NCI-H446 treated with DMSO at 0.1 percent for 48 hours (cell line): ENCODE measurements at places on chromosomes 12 and 14.

DNA sequence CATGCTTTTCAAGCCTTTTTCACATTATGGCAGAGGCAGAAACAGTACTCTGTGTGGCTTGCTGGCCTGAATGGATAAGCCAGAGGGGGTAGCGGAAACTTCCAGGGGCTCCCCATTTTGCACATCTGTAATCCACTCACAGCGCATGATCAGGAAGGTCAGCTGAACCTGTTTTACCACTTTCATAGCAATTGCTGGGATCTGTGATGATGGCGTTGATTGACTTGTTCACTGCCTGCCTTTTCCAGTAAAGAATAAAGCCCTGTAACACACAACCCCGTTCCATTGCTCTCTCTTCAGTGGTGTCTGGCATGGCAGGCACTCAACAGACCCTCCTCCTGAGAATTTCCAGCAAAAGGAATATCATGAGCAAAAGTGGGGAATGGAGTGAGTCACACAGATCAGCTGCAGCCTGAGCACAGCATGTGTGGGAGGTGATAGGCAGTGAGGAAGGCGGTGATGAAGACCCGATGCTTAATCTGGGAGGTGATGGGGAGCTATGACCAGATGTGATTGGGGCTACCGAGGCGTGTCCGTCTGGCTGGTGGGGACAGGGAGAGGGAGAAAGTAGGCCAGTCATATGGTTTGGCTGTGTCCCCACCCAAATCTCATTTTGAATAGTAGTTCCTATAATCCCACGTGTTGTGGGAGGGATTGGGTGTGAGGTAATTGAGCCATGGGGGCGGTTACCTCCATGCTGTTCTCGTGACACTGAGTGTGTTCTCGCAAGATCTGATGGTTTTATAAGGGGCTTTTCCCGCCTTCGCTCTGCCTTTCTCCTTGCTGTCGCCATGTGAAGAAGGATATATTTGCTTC lies 44.7 kb upstream of the CHST11 start:
- DNase-seq = no peak

GRCh38 chr12:118206107-118206412 lies 70.1 kb downstream of the PEBP1 start:
- DNase-seq = no peak

GRCh38 chr12:4572680-4573079 lies 10.7 kb downstream of the DYRK4 start:
- DNase-seq = no peak

DNA sequence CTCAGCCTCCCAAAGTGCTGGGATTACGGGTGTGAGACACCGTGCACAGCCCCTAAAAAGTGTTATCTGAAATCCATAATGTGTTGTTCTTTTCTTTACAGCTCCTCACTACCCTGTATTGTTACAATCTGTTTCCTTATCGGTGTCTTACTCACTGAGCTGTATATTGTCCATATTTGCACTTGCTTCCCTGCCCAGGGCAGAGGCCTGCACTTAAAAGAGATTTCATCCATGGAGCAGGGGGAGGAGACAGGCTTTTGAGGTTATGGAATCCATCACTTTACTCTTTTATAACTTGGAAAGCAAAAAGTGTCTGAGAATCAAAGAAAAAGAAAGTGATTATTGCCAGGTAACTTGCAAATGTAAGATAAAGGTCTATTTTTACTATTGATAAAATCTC lies 251.0 kb downstream of the DIO2 start:
- no peak for DNase-seq

DNA sequence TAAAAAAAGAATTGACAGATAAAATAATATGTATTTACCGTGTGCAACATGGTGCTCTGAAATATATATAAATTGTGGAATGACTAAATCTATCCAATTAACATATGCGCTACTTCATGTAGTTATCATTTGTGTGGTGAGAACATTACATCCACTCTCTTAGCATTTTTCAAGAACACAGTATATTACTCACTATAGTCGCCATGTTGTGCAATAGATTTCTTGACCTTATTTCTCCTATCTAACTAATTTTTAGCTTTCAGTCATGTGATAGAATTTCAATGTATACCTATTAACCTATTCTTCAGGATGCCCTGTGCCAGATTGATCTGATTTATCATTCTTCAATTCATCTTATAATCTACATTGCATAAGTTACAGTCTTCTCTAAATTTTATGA lies 178.6 kb downstream of the BCAT1 start:
- no peak for DNase-seq

DNA sequence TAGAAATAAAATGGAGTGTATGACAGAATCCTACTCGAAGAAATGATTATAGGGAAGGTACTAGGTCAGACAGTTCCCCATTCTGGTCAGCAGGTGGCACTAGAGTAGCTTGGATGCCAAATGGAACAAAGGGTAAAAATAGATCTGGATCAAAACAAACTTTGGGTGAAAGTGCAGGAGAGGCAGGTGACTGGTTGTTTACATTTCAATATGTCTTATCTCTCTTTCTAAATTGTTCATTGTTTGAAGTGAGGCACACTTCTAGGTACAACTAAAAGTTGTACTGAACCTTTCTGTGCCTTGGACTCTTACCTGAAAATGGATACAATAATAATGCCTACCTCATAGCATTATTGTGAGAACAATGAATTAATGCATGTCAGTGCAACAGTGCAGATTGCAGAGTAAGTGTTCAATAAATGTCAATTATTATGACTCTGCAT lies 62.0 kb upstream of the OSBPL8 start:
- DNase-seq = peak; percentile 37

GRCh38 chr14:64945431-64946178 lies 3.1 kb upstream of the GPX2 start:
- no peak for DNase-seq
